ENCODE measurements at places on chromosomes 4 and X. TPM values are rescaled to one million over a fixed set of nuclear protein-coding genes. Genes with fewer than 3 reads are reported as not detected.

- DNase-seq: no peak
- no peak overlapping the region for H3K4me3 ChIP-seq
- no peaks in the 10 kb centered on the region for H3K36me3 ChIP-seq
- H3K27me3 ChIP-seq: no peaks in the 10 kb centered on the region
- H3K4me1 ChIP-seq: no peaks in the 10 kb centered on the region
- no peak overlapping the region for H3K27ac ChIP-seq
Observed at GRCh38 chr4:107733431-107733925, 13.4 kb upstream of the PAPSS1 start.

The SSX2B gene
- total RNA-seq: not detected

DNA sequence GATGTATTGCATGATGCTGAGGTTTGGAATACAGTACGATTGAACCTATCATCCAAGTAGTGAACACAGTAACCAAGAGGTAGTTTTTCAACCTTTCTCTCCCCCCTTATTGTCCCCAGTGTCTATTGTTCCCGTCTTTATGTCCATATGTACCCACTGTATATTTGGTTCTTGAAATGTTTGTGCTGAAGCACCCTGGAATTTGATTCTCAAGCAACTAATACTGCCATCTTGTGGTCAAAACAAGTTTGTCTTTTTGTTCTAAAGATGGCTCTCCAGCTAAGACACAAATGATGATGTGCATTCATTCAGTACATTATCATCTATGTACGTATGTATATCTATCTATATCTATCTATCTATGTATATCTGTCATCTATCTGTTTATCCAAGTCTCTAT lies 33.5 kb upstream of the DCX start:
- no peak overlapping the region for H3K27ac ChIP-seq
- H3K27me3 ChIP-seq: no peaks in the 10 kb centered on the region
- no peaks in the 10 kb centered on the region for H3K36me3 ChIP-seq
- no peaks in the 10 kb centered on the region for H3K4me1 ChIP-seq

GRCh38 chrX:31499109-31499508 lies 427.3 kb upstream of the FTHL17 start:
- no peaks in the 10 kb centered on the region for H3K27me3 ChIP-seq
- H3K27ac ChIP-seq: no peak overlapping the region
- H3K4me3 ChIP-seq: no peak overlapping the region
- H3K4me1 ChIP-seq: no peaks in the 10 kb centered on the region

- no peaks in the 10 kb centered on the region for H3K27me3 ChIP-seq
- DNase-seq: no peak
- H3K4me3 ChIP-seq: no peak overlapping the region
Observed at GRCh38 chrX:40773809-40774208, 38.5 kb upstream of the MED14 start.

The MAGEB2 gene
- not detected for total RNA-seq

The RNF128 gene
- 0.32 TPM for total RNA-seq

- H3K27me3 ChIP-seq: no peaks in the 10 kb centered on the region
- no peaks in the 10 kb centered on the region for H3K4me1 ChIP-seq
- no peak overlapping the region for H3K4me3 ChIP-seq
- peaks cover 57% of the 10 kb centered on the region for H3K36me3 ChIP-seq
Observed at GRCh38 chr4:38026158-38026740, 66.1 kb downstream of the PTTG2 start.

The WAS gene
- total RNA-seq: 29.5 TPM
